ENCODE measurements at places on chromosomes 2 and 18. TPM values are rescaled to one million over a fixed set of nuclear protein-coding genes. Genes with fewer than 3 reads are reported as not detected.
A peak's percentile ranks its signal among the peaks of the same experiment; 100 is the strongest.

DNA sequence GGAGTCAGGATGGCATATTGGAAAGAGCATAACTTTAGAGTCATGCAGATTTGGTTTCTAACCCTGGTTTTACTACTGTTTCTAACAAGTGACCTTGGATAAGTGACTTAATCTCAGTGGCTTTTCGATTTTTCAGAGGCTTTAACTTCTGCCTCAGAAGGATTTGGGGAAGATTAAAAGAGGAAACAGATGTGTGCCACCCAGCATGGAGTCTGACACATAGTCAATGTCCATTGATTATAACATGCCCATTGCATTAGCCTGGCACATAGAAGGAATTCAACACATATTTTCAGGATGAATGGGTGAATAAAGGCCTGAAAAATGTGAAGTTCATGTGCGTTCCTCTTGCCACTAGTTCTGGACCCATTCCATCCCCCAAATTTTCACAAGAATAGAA lies 438.2 kb downstream of the EPHA4 start:
- H3K27ac ChIP-seq = no peak overlapping the region
- H3K36me3 ChIP-seq = no peaks in the 10 kb centered on the region
- no peak for DNase-seq
- H3K4me1 ChIP-seq = no peaks in the 10 kb centered on the region

- no peak for DNase-seq
- no peaks in the 10 kb centered on the region for H3K36me3 ChIP-seq
- H3K4me3 ChIP-seq = no peak overlapping the region
- H3K27me3 ChIP-seq = no peaks in the 10 kb centered on the region
- no peaks in the 10 kb centered on the region for H3K4me1 ChIP-seq
- H3K27ac ChIP-seq = no peak overlapping the region
Measured at GRCh38 chr2:216880509-216881184, 20.8 kb upstream of the TNP1 start.

The VWC2L gene
- total RNA-seq = not detected

DNA sequence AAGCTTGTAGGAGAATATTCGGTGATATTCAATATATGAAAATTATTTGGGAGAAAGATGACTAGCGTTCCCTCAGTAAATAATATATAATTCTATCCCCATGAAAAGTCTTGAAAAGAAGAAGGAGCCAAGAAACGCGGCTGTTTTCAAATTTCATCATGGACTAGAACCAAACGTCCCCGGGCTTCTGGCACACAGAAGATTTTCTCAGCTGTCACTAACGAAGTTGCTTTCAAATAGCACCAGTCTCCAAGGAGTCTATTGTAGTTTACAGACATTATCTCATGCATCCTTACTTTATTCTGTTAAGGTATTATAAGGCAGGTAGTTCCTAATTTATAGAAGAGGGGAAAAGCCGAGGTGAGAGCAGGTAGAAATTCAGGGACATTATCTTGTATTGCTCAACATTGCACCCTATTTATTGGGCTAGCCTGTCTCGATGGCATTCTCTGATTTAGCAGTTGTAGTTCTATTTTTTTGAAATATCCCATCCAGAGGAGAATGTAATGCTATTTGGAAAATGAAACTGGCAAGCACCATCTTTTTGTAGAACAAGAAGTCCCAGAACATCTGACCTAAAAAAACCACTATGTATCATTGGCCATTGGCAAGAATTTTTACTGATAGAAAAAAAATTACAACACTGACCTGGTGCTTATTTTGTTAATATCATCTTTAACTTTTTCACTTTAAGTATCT lies 198.1 kb upstream of the RASGRP3 start:
- no peaks in the 10 kb centered on the region for H3K36me3 ChIP-seq
- no peaks in the 10 kb centered on the region for H3K4me1 ChIP-seq
- no peak for DNase-seq
- H3K27ac ChIP-seq = no peak overlapping the region

The ABCG5 gene
- not detected for total RNA-seq

The FAM124B gene
- total RNA-seq = 1.2 TPM

GRCh38 chr2:186881660-186882059 lies 32.7 kb upstream of the ZSWIM2 start:
- H3K36me3 ChIP-seq = no peaks in the 10 kb centered on the region
- H3K27me3 ChIP-seq = no peaks in the 10 kb centered on the region
- DNase-seq = no peak
- H3K4me3 ChIP-seq = no peak overlapping the region

DNA sequence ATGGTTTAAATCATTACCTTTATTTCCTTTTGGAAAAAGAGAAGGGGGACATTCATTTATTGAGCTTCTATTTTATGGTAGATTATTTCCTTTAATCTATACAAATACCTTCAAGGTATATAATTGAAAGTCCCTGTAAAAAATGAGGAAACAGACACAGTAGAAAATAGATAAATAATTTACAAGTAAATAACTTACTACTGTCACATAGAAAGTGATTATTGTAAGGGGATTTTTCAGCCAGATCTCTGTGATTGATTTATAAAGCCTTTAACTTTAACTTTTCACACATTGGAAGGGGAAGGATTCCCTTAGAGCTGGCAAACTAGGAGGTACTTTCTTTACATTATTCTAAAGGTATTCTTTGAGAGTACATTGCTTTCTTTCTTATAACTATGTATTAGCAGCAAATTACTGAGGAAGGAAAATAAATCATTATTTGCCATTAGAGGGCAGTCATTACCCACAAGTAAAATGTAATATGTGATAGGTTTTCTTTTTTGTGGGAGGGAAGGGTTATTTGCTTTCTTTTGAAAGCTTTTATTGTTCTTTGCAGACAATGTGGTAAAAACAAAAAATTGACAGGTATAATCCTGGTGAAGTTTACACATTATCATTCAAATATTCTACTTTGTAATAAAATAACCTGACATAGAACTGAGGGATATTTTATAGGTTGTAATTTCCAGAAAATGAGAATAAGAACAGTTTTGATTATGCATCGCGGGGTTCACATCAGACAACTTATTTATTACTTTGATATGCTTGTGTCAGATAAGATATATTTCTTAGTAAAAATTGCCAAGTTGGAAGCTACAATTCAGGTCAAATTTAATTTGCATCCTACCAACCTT lies 24.8 kb upstream of the RPE start:
- DNase-seq = no peak
- H3K4me3 ChIP-seq = no peak overlapping the region
- no peaks in the 10 kb centered on the region for H3K4me1 ChIP-seq
- no peak overlapping the region for H3K27ac ChIP-seq

GRCh38 chr18:73954268-73954667 lies 193.4 kb downstream of the FBXO15 start:
- H3K4me3 ChIP-seq = no peak overlapping the region
- H3K27me3 ChIP-seq = no peaks in the 10 kb centered on the region
- no peaks in the 10 kb centered on the region for H3K4me1 ChIP-seq
- no peak for DNase-seq

- no peaks in the 10 kb centered on the region for H3K27me3 ChIP-seq
- no peak overlapping the region for H3K4me3 ChIP-seq
- H3K36me3 ChIP-seq = peaks cover 76% of the 10 kb centered on the region
- peak overlapping the region; percentile 51 for H3K27ac ChIP-seq
- DNase-seq = no peak
Measured at GRCh38 chr2:128305555-128306080, 13.1 kb downstream of the HS6ST1 start.

DNA sequence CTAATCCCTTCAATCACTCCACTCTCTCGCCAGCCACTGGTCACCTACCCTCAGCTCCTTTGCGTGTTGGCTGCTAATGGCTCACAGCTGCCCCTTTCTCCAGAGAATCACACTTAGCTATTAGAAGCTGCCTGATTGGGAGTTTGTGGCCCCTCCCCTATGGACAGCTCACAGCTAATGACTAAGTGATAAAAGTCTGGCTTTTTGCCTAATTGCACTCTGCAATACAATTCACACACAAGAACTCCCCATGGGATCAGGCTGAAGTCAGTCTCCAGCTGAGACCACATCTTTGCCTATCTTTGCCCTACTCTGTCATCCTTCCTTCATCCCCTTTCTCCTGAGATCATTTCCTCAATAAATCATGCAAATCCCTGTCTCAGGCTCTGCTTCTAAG lies 701.9 kb upstream of the RAB6C start:
- no peaks in the 10 kb centered on the region for H3K36me3 ChIP-seq
- no peaks in the 10 kb centered on the region for H3K4me1 ChIP-seq
- no peak for DNase-seq
- H3K4me3 ChIP-seq = no peak overlapping the region

GRCh38 chr18:27699137-27699536 lies 477.8 kb downstream of the CDH2 start:
- H3K27me3 ChIP-seq = peaks cover 39% of the 10 kb centered on the region
- H3K27ac ChIP-seq = no peak overlapping the region
- peaks cover 3% of the 10 kb centered on the region for H3K4me1 ChIP-seq
- no peak overlapping the region for H3K4me3 ChIP-seq
- no peaks in the 10 kb centered on the region for H3K36me3 ChIP-seq
- no peak for DNase-seq

The USP34 gene
- 120 TPM for total RNA-seq

- H3K4me3 ChIP-seq = no peak overlapping the region
- no peaks in the 10 kb centered on the region for H3K36me3 ChIP-seq
- H3K27ac ChIP-seq = no peak overlapping the region
- no peaks in the 10 kb centered on the region for H3K27me3 ChIP-seq
- no peak for DNase-seq
Measured at GRCh38 chr2:230627806-230628724, 84.6 kb upstream of the CAB39 start.

GRCh38 chr18:55633032-55633431 lies 45.0 kb upstream of the TCF4 start:
- H3K4me1 ChIP-seq = no peaks in the 10 kb centered on the region
- H3K27ac ChIP-seq = no peak overlapping the region
- DNase-seq = no peak
- H3K36me3 ChIP-seq = no peaks in the 10 kb centered on the region
- H3K4me3 ChIP-seq = no peak overlapping the region

DNA sequence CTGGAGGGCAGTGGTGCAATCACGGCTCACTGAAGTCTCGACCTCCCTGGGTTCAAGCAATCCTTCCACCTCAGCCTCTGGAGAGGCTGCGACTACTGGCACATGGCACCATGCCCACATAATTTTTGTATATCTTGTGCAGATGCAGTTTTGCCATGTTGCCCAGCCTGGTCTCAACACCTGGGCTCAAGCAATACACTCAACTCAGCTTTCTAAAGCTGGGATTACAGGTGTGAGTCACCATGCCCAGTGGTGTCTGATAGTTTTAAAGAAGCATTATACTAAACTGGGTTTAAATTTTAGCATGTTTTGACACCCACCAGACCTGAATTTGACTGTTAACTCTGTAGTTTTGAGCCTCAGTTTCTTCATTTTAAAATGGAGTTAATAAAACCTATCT lies 109.4 kb upstream of the SLC38A11 start:
- no peak overlapping the region for H3K27ac ChIP-seq
- no peak overlapping the region for H3K4me3 ChIP-seq
- no peaks in the 10 kb centered on the region for H3K4me1 ChIP-seq

- H3K27ac ChIP-seq = no peak overlapping the region
- H3K27me3 ChIP-seq = no peaks in the 10 kb centered on the region
- no peaks in the 10 kb centered on the region for H3K4me1 ChIP-seq
- H3K4me3 ChIP-seq = no peak overlapping the region
- peak; percentile 24 for DNase-seq
Measured at GRCh38 chr18:49631146-49631866, 69.4 kb downstream of the LIPG start.

DNA sequence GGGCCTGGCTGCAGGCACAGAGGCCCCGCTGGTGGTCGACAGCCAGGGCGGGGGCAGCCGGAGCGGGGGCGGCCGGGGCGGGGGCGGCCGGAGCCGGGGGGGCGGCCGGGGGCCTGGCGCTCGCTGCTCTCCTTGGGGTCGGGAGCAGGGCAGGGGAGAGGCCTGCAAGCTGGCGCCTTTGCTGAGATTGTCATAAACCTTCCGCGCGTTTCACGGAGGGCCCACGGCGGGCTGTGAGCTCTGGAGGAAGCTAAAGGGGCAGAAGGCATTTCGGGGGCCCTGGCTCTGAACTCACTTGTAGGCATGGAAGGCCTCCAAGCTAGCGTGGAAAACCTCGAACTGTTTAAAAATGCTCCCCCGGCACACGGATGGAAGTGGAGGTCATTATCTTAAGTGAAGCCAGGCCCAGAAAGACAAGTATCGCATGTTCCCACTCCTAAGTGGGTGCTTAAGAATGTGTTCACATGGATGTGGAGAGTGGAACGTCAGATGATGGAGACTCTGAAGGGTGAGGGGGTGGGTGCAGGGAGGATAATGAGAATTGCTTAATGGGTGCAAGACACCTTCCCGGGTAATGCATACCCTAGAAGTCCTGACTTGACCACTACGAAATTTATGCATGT lies 629 bp downstream of the PRELID3A start:
- no peaks in the 10 kb centered on the region for H3K36me3 ChIP-seq
- no peak for DNase-seq
- no peaks in the 10 kb centered on the region for H3K4me1 ChIP-seq
- H3K4me3 ChIP-seq = peak overlapping the region; percentile 86
- H3K27me3 ChIP-seq = peaks cover 40% of the 10 kb centered on the region

DNA sequence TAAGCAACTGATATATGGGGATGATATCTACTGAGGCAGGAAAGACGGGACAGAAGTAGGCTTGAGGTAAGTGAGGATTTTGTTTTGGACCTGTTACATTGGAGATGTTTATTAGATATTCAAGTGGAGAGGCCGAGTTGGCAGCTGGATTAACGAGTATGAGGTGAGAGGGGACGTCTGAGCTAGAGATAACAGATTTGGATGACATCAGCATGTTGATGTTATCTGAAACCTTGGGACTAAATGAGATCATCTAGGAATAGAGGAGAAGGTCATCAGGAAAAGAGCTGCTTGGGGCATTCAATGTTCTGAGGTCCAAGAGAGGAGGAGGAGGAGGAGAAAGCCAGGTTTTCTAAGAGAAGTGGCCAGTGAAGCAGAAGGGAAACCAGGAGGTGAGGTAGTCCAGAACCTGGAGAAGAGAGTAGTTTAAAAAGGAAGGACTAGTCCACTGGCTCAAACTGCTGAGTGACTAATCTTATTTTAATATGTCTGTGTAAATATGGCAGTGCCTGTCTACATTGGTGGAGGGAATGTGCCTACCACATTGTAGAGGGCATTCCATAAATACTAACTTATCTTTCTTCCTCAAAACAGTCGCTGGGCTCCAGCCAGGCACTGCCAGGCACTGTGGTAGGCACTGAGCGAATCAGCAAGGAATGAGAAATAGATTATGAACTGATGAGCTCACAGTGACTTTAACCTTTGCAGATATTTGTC lies 488.3 kb downstream of the DLGAP1 start:
- no peaks in the 10 kb centered on the region for H3K27me3 ChIP-seq
- H3K36me3 ChIP-seq = no peaks in the 10 kb centered on the region
- H3K27ac ChIP-seq = no peak overlapping the region
- H3K4me3 ChIP-seq = no peak overlapping the region

The HTR2B gene
- total RNA-seq = not detected

The SEPTIN10 gene
- total RNA-seq = 120 TPM

The PROKR1 gene
- 2.9 TPM for total RNA-seq

DNA sequence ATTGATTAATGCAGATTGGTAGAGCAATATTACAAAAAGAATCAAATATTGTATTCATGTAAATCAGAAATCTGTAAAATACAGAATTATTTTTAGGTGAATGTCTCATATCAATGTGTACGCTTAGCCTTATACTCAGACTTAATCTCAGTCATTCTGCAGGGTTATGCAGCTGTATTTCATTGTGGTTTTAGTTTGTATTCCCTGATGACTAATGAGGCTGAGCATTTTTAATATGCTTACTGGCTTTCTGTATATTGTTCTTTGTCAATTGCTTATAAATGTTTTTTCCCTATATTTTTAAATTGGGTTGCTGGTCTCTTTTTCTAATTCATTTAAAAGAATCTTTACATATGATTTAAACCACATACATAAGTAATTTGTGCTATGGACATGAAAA lies 50.1 kb downstream of the CDH19 start:
- H3K36me3 ChIP-seq = no peaks in the 10 kb centered on the region
- H3K27ac ChIP-seq = no peak overlapping the region
- H3K4me3 ChIP-seq = no peak overlapping the region
- no peaks in the 10 kb centered on the region for H3K4me1 ChIP-seq
